Kidney epithelial cell (primary cell): ENCODE measurements at places on chromosomes 12 and 14.

GRCh38 chr12:115394496-115395220 lies 710.7 kb upstream of the TBX3 start:
- DNase-seq: no peak

DNA sequence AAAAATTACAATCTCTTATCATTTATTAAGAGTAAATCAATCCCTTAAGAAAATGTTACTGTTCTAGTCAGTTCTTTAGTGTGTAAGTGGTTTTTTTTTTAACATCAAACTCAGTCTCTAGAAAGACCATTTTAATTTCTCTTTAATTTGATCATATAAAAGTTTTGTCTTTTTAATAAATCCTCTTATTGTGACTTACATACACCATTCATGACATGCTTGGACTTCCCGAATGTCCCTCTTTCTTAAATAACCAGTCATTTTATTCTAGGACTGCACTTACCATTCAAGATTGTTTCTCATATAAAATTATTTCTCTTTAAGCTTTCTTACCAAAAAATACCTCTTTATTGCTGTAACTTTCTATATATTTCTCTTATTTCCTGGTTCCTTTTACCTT lies 60.8 kb upstream of the EVL start:
- DNase-seq: no peak

DNA sequence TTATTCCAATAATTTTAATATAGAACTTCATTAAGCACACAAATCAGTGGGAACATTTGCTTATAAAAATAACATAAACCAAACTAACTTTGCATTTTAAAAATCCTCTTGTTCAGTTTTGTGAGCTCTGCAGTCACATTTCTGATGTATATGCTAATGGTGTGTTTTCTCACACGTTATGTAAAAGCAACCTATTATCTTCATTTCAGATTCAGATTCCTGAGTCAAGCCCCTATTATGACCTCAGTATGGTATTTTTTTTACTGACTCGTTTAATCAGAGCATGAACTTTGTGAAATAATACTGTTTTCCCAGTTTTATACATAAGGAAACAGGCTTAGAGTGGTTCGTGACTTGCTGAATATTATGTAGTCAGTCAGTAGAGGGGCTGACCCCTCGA lies 394.0 kb downstream of the TMEM117 start:
- DNase-seq: no peak

GRCh38 chr12:3594966-3595365 lies 104.0 kb downstream of the PRMT8 start:
- DNase-seq: no peak

DNA sequence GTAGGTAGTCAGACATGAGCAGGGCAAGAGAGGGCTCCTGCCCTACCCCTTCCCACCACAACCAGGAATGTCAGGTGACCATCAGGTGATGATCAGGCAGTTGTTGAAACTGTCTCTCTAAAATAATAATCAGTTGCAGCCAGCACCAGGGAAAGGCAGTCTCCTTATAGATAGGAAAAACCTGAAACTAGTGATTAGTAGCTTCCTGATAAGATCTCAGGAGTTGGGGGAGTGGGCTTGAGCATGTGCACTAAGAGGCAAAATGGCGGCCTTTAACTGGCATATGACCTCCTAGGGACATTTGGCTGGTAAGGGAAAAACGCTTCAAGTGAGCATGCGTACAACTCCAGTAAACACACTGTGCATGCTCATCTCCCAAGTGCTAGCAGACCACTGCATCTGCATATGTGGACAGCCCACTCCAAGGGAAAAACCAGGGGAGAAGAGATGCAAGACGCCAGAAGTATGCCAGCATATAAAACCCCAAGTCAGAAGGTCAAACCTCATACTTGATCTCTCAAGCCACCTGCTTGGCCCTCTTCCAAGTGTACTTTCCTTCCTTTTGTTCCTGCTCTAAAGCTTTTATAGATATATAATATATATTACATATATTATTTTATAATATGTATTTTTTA lies 37.1 kb downstream of the TGFB3 start:
- no peak for DNase-seq

DNA sequence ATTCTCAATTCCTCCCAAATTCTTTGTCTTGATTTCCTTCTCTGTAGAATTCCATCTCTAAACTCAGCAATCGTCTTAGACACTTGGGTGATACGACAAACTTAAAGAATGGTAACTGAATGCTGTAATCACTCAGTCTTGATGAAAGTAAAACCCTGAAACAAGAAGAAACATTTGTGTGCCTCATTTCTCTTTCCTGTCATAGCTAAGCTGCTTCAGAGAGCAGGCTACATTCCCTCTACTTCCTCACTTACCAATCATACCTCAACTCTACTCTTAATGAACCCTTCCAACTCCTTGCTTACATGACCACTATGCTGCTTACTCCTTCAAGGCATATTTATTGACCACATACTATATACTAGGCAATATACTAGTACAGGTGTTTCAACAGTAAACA lies 8.3 kb downstream of the MAP4K5 start:
- DNase-seq: no peak

GRCh38 chr12:3193131-3193530 lies 116.0 kb downstream of the TSPAN9 start:
- no peak for DNase-seq

- DNase-seq: no peak
Observed at GRCh38 chr12:51000245-51000644, 25.9 kb downstream of the SLC11A2 start.

DNA sequence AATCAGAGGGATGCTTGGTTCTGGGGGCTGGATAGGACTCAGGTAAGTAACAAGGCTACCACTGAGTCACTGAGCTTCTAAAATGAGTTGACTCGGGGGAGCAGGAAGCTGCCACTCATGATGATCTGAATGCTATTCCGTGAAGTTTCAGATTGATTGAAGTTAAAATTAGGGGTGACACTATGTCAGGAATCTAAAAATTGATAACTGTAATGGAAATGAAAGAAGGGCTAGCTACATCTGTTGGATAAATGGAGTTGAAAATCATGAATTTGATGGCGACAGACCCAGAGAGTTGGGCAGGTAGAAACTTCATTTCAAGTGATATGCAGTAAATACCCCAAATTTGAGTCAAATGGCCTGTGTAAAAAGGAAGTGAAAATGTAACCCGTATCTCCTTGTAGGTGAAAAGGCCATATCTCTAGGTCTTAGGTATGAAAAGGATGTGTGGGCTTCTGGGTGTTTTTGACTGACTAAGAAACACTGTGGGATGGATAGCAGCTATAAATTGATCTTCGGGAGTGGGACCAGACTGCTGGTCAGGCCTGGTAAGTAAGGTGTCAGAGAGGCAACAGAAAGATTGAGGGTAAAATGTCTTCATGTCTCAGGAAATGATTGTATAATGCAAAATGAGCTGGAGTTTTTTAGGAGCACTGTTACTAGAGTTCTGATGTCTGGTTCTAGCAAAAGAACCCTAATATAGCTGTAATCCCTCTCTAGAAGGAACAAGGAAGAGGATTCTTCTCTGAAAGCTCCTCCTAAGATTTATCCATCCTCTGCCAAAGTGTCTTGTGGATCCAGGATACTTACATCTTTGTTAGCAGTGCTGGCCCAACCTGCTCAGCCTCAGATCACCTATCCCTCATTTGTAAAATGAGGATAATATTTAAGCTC lies 57.3 kb downstream of the DAD1 start:
- no peak for DNase-seq

GRCh38 chr12:13564266-13564810 lies 367.8 kb downstream of the EMP1 start:
- DNase-seq: no peak

DNA sequence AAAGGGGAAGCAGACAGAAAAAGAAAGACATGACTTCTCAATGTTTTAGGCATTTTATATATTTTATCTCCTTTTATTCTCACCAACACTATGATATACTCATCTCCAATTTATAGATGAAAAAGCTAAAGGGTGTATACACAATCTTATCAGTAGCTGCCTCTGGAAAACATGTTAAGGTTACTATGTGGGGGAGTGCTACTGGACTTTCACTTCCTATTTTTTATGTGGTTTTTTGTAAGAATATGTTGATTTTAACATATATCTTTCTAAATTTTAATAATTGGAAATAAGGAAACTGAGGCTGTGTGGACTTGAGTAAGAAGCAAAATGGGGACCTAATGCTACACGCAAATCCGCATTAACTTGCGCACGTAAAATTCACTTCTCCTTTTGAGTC lies 99.6 kb upstream of the PDE3A start:
- DNase-seq: no peak

- DNase-seq: no peak
Observed at GRCh38 chr12:109356577-109356976, 8.9 kb downstream of the MYO1H start.
